ENCODE measurements at places on chromosomes 6 and 20.
A peak's percentile ranks its signal among the peaks of the same experiment; 100 is the strongest.

- no peak for DNase-seq
Measured at GRCh38 chr6:12419631-12420272, 129.6 kb downstream of the EDN1 start.

GRCh38 chr6:138809677-138810076 lies 13.8 kb downstream of the ECT2L start:
- DNase-seq, result no peak

- no peak for DNase-seq
Measured at GRCh38 chr20:35055445-35056276, 36.9 kb downstream of the TRPC4AP start.

- no peak for DNase-seq
Measured at GRCh38 chr20:51380401-51381385, 161.8 kb downstream of the NFATC2 start.

DNA sequence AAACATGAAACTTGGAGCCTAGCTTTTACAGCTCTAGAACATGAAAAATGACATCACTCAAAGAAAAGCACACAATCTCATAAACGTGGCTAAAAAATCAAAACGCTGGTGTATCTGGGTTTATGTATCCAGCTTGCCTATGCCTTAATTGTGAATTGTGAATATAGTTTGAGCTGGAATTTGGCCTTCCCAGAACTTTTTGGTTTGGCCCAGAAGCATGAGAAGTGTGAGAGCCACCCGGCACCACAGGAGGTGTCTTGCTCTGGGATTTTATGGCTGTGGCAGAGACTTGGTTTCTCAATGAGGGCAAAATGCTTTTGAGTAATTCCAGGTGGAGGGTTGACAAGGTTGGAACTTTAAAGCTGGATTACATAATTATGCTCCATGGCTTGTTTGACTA lies 69.2 kb downstream of the TIAM2 start:
- DNase-seq, result no peak

GRCh38 chr6:118639054-118639964 lies 12.1 kb downstream of the CEP85L start:
- no peak for DNase-seq

DNA sequence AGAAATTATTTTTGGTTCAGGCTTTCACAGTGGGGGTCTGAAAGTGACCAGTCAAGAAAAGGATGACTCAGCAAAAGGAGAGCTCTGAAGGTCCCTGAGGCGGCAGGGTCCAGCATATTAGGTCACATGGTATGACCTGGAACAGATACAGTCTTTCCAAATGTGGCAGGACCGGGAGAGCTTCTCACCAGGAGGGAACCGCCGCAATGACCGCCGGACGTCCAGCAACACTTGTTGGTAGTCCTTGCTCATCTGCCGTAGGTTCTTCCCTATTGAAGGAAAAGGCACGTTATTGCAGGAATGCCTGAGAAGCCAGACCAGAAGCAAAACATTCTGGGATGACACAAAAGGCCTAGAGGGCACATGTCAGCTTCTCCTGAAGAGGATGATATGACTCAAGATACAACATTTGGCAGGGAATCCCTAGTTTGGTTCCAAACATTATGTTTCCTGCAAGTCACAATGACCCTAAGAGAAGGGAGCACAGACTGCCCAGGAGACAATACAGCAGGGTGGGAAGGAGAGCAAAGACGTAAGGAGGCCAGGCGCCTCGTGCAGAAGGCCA lies 17.4 kb downstream of the TBC1D20 start:
- DNase-seq, result no peak

GRCh38 chr20:39541136-39541803 lies 579.1 kb downstream of the DHX35 start:
- DNase-seq, result no peak

DNA sequence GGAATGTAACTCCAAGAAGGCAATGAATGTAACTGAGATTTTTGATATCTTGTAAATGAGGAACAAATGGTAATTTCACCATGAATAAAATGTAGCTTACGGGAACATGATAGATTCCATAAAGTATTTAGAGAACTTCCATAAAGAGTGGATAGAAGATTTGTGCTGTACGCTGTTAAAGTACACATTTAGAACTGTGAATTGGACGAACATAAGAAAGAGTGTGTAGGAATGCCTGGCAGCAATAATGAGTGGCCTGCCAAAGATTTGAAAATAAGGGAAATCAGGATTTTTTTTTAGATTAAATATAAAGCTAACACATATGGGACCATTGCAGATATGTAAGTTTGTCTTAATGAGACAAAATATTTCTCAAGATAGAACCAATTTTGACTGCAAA lies 1153.3 kb upstream of the EYS start:
- DNase-seq, result no peak

DNA sequence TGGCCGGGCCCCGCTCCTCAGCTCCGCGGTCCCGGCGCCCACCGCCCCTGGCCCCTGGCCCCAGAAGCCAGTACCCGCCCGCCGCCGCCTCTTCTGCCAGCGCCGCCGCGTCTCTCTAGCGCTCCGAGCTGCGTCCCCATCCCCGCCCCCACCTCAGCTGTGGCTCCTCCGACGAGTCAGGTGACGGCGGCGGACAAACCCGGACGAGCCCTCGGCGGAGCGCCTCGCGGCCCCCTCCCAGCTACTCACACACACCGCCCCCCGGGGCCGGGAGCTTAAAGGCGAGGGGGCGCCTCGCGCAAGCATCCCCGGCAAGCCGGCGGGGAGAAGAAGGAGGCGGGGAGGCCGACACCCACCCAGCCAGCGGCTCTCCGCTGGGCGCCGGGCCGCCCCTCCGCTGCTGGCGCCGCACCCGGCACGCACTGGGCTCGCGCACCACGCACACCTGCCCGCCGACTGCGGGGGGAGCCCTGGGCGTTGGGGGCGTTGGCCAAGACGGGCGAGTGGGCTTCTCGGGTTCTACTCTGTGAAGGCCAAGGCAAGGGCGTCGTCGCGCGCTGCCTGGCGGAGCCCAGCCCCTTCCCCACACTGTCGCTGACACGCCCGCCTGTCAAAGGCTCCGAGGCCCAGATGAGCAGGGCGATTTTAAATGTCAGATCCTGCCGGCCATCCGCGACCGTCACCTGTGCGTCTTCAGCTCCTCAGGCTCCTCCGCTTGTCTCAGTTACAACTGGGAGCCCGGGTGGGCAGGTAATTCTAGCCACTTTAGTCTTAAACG lies at the start of gene SNAP91:
Gene SNAP91, minus strand, starts transcription at position 132 of the 778 bp plus-strand sequence. CDS start 1,174 bp downstream, outside the sequence.
- no peak for DNase-seq

DNA sequence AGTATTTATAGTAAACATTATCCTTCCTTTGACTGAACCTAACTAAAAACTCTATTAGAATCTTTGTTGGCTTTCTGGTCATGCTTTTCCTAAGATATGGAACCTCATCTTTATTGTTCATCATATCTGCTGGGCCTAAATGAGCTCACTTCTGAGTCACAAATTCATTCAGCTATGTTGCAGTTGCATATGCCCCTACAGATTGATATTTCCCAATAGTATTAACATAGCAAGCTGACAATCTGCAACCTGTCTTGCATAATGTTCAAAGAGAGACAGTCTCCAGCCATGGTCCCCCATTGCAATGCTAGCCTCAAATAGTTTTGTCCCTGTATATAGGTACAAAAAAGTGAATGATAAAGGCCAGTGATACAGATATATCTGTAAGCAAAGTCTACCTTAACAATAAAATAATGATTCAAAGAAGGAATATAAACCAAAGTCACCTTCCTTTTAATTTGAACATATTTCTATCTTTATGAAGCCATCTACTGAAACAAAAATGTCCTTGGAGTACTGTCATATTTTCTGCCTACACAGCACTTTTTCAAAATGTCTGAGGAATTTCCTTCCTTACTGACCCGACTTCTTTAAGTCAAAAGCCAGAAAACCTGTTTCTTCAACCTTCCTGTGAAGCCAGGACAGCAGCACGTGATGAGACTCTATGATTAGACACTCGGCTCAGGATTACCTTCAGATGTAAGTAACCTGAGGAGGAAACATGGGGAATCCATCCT lies 140.7 kb downstream of the UBE3D start:
- DNase-seq, result no peak

- no peak for DNase-seq
Measured at GRCh38 chr20:3890398-3890751, 1.2 kb downstream of the PANK2 start.

DNA sequence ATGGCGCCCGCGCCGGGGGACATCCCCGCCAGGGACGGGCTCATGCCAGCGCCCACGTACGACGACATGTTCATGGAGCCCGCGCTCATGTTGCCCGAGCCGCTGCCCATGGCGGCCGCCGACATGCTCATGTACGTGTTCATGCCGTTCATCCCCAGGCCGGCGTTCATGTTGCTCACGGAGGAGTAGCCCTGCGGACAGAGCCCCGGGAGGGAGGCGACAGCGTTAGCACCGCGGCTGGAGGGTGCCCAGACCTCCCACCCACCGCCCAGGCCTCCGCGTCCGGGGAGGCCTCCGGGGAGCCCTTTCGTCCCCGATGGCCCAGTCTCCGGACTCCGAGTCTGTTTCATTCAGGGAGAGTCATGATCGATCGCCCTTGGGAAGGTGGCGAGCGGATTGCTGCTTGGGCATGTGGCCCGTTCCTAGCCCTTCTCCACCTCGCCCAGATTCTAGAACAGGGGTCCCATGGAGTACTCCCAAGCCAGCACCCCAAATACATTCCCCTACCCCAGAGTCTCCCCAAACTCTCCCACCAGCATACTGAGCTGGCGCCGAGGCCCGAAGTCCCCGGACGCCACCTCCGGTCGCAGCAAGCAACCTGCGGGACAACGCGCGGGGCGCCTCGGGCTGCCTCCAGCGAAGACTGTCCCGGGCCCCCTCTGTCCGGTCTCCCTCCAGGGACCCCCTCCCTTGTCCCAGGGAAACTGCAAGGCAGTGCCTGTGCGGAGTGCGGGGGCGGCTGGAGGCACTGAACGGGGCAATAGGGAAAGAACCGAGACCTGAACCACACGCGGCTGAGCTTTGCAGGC lies 1.2 kb downstream of the FOXA2 start:
- peak; percentile 9 for DNase-seq

DNA sequence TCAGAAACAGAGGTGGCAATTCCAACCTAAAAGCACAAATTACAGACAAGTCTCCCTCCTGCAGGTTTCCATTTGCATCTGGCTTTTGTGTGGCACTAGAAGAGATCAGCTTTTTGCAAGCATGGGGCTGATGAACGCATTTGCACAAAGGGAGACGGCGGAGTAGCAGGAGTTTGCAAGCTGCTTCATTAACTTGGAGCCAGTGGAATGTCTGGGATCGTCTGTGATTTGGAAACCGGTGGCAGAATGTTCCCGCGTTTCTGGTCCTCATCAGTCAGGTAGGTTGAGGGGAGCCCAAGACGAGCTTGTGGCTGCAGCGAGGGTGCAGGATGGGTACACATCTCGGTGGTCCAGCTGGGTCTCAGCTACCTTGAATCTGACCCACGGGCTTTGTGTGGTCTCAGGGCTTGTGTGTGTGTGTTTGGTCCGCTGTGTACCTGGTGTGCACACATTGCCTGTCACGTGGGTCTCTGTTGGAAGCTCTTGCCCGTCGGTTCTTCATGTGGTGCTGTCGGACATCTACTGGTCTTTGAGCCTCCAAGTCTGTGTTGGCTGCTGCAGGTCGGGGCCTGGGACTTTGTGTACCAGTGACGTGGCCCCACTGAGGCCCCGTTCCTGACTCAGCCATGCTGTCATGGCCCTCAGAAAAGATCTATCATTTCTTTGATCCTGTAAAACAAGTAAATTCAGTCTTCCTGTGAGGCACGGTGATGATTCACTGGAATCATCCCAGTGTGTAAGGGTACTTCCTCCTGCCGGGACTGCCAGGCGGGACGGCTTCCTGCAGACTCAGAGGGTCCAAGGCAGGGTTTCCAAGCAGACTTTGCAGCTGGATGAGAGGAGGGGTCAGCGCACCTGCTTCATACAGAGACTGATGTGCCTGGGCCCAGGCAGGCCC lies 12.4 kb upstream of the MYT1 start:
- DNase-seq, result peak; percentile 64

GRCh38 chr6:111096246-111096645 lies 8.9 kb downstream of the SLC16A10 start:
- DNase-seq, result peak; percentile 86

- DNase-seq, result no peak
Measured at GRCh38 chr6:112291161-112291762, 36.9 kb upstream of the LAMA4 start.

- DNase-seq, result no peak
Measured at GRCh38 chr20:33951171-33951570, 42.5 kb upstream of the RALY start.

GRCh38 chr6:103629613-103630012 lies 1230.1 kb downstream of the HACE1 start:
- DNase-seq, result no peak

GRCh38 chr6:75023634-75024033 lies 182.2 kb downstream of the COL12A1 start:
- no peak for DNase-seq

DNA sequence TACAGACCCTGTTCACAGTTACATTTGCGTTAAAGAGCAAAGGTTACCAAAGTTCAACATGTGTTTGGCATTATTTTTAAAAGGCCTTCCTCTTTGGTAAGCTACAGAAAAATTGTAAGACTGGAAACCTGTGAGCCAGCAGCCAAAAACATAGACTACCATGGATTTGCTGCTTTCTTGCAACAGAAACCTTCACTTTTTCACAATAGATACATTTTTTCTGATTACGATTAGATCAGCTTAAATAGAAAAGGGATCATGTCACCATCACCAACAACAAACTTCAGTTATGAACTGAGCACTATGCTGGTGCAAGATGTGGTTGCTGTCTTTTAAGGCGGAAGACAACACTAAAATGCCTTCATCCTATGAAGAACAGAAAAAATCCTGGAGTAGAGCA lies 112.3 kb upstream of the MARCKS start:
- DNase-seq, result no peak

GRCh38 chr20:7505835-7506221 lies 434.4 kb downstream of the HAO1 start:
- DNase-seq, result no peak

DNA sequence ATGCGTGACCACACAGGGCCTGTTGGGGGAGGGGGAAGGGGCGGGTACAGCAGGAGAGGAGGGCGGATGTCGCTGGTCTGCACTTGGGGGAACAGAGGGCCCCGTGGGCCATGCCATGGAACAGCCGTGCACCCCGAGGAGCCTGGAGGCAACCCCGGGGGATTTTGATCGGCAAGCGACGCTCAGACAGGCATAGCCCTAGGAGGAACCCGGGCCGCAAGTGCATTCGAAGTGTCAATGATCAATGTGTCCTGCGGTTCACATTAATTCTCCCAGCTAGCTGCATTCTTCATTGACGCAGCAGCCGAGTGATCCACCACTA lies 772.8 kb upstream of the DEFB115 start:
- no peak for DNase-seq

Measured in Calu3 (cell line).